ENCODE measurements at places on chromosomes 11 and 22. TPM values are rescaled to one million over a fixed set of nuclear protein-coding genes. Genes with fewer than 3 reads are reported as not detected.

DNA sequence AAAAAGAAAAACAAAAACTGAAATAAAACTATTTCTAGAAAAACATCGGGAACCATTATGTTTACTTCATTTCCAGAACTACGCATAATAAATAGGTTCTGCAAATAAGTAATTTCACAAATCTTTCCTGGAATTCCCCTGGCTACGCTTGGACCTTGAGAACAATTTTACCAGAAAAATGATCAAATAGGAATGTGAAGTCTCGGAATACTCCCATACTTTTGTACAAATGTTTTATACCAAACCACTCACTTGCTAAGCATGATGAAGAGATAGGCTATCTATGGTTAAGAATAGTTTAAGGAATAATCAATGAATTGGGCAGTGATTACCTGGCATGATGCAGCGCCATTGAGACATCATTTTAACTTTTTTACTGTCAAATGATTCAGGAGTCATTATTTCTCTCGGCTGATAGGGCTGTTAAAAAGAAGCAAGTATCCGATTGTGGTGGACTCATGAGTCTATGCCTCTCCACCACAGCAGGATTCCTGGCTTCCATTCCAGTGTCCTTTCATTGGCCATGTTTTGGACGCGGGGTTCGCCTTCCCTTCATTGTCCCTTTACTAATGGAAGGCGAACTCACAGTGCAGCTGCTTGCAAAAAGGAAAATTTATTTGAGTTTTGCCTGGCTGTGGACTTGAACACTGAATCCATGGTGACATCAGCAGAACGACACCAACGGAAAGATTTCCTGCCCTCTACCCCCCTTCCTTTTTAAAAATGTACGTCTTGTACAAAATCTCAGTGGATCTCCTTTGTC lies 39.9 kb upstream of the BLID start:
- peaks cover 10% of the 10 kb centered on the region for H3K4me1 ChIP-seq
- H3K27me3 ChIP-seq: peaks cover 29% of the 10 kb centered on the region
- DNase-seq: no peak
- H3K4me3 ChIP-seq: no peak overlapping the region

The C22orf31 gene
- not detected for total RNA-seq

DNA sequence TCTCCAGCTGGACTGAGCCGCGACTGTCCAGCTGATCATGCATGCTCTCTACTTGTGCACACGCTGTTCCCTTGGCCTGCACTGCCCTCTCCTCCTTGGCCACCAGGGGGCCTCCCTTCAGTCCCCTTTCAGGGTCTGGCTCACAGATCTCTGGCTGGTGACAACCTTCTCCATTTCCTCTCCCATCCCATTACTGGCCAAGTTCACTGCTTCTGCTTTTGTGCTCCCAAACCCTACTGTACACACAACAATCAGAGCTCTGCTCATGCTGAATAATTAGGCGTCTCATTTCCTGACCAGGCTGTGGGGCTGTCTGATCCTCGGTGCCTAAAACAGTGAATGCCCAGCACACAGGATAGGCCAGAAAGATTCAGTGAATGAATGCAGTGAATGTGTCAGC lies 224.0 kb upstream of the NARS2 start:
- H3K27ac ChIP-seq: no peak overlapping the region
- no peaks in the 10 kb centered on the region for H3K36me3 ChIP-seq
- peak; percentile 43 for DNase-seq
- H3K27me3 ChIP-seq: peaks cover 8% of the 10 kb centered on the region
- no peaks in the 10 kb centered on the region for H3K4me1 ChIP-seq

DNA sequence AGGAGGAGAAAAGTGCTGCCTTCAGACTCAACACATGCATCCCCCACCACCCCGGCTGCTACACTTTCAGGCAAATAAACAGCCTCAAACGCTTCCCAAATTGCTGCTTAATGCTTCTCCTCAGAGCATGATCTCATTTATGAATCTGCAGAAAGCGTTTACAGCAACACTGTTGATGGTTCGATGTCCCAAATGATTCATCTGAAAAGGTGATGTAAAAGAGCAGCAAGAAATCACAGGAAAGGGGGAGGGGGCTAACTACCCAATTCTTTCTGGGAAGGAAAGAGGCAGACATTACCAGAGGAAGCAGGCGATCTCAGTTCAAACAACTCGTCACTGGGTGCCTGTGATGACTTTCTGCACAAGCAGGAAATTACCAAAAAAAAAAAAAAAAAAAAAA lies 119.6 kb downstream of the TENM4 start:
- no peak overlapping the region for H3K4me3 ChIP-seq
- no peaks in the 10 kb centered on the region for H3K36me3 ChIP-seq
- no peaks in the 10 kb centered on the region for H3K27me3 ChIP-seq
- H3K4me1 ChIP-seq: no peaks in the 10 kb centered on the region

The PANX3 gene
- not detected for total RNA-seq

DNA sequence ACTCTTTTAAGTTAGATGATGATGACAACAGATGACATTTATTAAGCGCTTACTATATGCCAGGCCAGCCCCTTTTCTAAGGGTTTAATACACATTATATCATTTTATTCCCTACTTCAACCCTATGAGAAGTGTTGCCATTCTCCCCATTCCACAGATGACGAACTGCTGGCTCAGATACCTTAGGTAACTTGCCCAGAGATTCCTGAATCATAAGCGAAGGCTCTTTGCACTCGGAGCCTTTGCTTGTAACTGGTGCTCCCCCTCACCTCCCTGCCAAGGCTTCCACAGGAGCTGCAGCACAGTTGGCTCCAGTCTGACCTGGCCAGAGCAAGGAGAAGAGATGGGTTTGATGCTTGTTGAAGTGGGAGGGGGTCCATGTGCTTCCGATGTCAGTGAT lies 43.0 kb downstream of the DBX1 start:
- H3K36me3 ChIP-seq: no peaks in the 10 kb centered on the region
- H3K27me3 ChIP-seq: peaks cover 8% of the 10 kb centered on the region
- H3K4me1 ChIP-seq: no peaks in the 10 kb centered on the region
- no peak overlapping the region for H3K27ac ChIP-seq
- DNase-seq: no peak

The MGAT3 gene
- total RNA-seq: 1.0 TPM

The ARHGAP1 gene
- 45.1 TPM for total RNA-seq

DNA sequence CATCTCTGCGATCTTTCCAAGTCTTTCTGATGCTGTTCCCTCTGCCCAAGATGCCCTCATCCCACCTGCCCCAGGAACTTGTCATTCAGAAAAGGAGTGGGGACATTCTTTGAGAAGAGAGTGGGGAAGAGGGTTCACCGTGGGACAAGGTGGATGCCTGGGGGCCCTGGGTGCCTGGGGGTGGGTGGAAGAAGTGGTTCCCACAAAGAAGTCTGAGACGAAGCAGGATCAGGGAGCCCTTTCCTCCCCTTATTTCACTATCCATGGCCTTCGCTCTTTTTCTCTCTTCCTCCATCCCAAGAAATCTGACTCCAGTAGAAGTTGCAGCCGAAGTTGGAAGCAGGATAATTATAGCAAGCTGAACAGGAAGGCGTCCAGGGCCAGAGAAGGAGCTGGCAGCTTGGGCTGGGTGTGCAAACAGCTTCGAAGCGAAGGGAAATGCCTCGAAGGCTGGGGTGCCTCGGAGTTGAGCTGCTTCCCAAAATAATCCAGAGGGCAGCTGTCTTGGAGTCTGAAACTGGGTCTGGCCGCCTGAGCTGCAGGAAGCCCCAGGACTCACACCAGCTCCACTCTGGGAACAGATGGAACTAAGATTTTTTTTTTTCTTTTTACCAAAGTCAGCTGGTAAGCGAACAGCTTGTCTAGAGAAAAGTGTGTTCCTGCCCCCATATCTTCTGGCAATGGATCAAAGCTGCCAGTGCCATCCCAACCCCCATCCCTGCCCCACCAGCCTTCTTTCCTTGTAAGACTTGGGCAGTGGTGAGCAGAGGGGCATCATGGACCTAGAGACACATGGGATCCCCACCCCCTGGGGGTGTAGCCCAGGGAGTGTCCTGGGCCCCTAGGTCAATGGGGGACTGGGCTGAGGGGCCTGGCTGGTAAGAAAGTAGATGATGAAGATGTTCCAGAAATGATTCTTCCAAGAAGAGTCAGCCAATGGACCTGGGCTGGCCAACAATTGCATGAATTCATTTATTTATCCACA lies 31.5 kb downstream of the PARVG start:
- no peak for DNase-seq
- no peak overlapping the region for H3K4me3 ChIP-seq
- no peak overlapping the region for H3K27ac ChIP-seq
- H3K4me1 ChIP-seq: peaks cover 3% of the 10 kb centered on the region
- no peaks in the 10 kb centered on the region for H3K27me3 ChIP-seq
- peaks cover 29% of the 10 kb centered on the region for H3K36me3 ChIP-seq

DNA sequence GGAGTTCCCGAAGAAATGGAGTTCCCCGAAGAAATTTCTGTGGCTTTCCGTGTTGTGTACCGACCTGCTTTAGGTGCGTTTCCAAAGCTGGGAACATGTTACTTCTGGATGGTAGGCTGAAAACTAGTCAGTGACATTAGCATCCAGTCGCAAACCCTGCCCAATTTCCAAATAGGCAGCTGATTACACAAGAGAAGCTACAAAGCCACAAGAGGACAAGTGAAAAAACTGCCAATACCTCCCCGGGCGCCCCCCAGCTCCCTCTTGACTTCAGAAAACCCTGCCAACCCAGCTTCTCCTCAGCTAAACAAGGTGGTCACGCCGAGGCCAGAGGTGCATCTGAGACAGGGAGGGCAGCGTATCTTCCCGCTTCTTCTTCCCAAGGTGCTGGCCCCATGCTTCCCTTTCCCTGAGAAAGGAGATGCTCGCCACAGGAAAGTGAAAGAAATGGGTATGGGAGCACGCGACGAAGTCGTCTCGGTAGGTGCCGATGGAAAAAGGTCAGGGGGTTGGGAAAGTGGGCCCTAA lies 551 bp downstream of the AGBL2 start:
- peaks cover 13% of the 10 kb centered on the region for H3K36me3 ChIP-seq
- peak overlapping the region; percentile 96 for H3K27ac ChIP-seq
- H3K27me3 ChIP-seq: no peaks in the 10 kb centered on the region
- peaks cover 25% of the 10 kb centered on the region for H3K4me1 ChIP-seq
- peak overlapping the region; percentile 92 for H3K4me3 ChIP-seq
- DNase-seq: peak; percentile 3

DNA sequence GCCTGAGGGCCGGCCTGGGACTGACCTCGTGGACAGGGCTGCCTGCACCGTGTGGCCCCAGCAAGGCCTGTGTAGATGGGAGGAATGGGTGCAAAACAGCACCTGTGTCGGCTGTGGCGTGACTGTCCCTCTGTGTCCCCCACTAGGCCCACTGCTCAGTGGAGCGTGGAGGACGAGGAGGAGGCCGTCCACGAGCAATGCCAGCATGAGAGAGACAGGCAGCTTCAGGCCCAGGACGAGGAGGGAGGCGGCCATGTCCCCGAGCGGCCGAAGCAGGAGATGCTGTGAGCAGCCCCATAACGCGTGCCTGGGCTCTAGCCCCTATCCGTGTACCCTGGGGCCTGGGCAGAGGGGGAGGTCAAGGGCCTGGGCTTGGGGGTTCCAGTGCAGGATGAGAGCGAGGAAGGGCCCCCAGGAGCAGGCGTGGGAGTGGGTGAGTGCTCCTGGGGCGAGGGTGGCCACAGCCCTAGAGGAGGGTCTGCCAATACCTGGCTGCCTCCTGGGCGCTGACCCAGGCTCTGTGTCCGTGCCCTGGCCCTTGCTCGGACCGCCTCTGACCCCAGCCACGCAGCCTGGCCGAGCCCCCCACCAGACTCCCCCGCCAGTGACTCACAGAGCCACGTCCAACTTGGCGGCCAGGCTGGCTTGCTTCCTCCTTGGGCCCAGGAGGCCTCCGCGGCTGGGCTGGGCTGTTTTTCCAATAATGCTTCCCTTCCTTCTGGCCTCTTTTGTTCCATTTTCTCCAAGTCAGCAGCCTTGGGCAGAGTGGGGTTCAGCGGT lies 11.6 kb downstream of the PRR33 start:
- no peak for DNase-seq
- H3K27me3 ChIP-seq: no peaks in the 10 kb centered on the region
- peaks cover 6% of the 10 kb centered on the region for H3K4me1 ChIP-seq
- no peaks in the 10 kb centered on the region for H3K36me3 ChIP-seq
- no peak overlapping the region for H3K4me3 ChIP-seq

DNA sequence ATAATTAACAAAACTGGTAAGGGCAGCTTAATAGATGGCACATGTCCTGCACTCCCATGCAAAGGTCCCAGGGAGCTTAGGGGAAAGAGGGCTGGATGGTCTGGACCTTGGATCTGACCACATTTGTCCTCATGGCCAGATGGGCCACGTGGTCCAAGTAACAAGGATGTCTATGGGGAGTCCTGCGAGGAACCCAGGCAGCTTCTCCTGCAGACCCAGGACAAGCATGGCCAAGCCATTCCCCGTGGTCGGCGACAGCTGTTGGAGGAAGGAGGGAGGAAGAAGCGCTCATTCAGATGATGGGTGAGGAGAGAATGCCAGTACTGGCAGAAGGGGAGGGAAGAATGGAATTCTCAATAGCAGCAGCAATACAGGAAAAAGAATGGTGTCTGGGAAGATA lies 109.2 kb downstream of the DSCAML1 start:
- no peaks in the 10 kb centered on the region for H3K4me1 ChIP-seq
- H3K27ac ChIP-seq: no peak overlapping the region
- DNase-seq: no peak
- H3K27me3 ChIP-seq: no peaks in the 10 kb centered on the region
- no peak overlapping the region for H3K4me3 ChIP-seq

DNA sequence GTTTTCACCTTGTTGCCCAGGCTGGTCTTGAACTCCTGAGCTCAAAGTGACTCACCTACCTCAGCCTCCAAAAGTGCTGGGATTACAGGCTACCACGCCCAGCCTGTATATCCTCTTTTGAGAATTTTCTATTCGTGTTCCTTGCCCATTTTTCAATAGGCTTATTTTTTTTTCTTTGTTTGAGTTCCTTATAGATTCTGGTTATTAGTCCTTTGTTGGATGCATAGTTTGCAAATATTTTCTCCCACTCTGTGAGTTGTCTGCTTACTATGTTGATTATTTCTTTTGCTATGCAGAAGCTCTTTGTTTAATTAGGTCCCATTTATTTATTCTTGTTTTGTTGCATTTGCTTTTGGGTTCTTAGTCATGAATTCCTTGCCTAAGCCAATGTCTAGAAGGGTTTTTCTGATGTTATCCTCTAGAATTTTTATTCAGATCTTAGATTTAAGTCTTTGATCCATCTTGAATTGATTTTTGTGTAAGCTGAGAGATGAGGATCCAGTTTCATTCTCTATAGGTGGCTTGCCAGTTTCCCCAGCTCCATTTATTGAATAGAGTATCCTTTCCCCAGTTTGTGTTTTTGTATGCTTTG lies 17.7 kb upstream of the ZBED5 start:
- no peaks in the 10 kb centered on the region for H3K27me3 ChIP-seq
- no peak for DNase-seq
- H3K36me3 ChIP-seq: peaks cover 39% of the 10 kb centered on the region
- H3K4me3 ChIP-seq: no peak overlapping the region

GRCh38 chr11:96783311-96783710 lies 393.5 kb downstream of the JRKL start:
- H3K27ac ChIP-seq: no peak overlapping the region
- H3K27me3 ChIP-seq: no peaks in the 10 kb centered on the region
- H3K4me1 ChIP-seq: no peaks in the 10 kb centered on the region
- H3K36me3 ChIP-seq: no peaks in the 10 kb centered on the region
- no peak for DNase-seq

Measured in activated naive CD8-positive, alpha-beta T cell treated with anti-CD3 and anti-CD28 coated beads for 36 hours (primary cell).